ENCODE measurements at places on chromosomes 2 and 18. TPM values are rescaled to one million over a fixed set of nuclear protein-coding genes. Genes with fewer than 3 reads are reported as not detected.

The HRH4 gene
- total RNA-seq, result not detected

The TNFRSF11A gene
- 42.5 TPM for total RNA-seq

The SERTAD2 gene
- total RNA-seq, result 3.6 TPM

The RAD51AP2 gene
- total RNA-seq, result not detected

The FEV gene
- total RNA-seq, result not detected

The GAREM1 gene
- 0.25 TPM for total RNA-seq

The SLC16A14 gene
- 0.25 TPM for total RNA-seq

The TMX3 gene
- total RNA-seq, result 63.3 TPM

All from dermis microvascular lymphatic vessel endothelial cell (primary cell).